IPS DF 19.7 (cell line): ENCODE measurements at places on chromosomes 7 and 10.

GRCh38 chr7:139422126-139422525, 61.3 kb downstream of the KLRG2 start:
- DNase-seq, result no peak

DNA sequence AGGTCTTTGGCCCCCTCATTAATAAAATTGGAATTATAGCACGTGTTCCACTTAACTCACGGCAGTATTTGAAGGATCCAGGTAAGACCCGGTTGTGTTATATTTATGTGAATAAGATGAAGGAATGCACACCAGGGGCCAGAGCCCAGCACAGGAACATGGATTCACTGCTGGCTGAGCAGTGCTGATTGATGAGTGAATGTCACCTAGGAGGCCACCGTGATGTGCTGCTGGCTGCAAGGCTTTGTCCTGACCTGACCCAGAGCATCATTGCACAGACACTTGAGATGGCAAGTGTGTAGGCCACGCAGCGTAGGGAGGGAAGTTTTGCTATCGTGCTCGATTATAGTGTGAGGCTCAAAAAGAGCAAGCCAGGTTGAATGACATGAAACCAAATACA, 350.7 kb upstream of the MGMT start:
- DNase-seq, result no peak

- DNase-seq, result no peak
Measured at GRCh38 chr10:34761453-34761852, 53.6 kb downstream of the PARD3 start.

- no peak for DNase-seq
Measured at GRCh38 chr7:141696348-141696747, 5.6 kb downstream of the DENND11 start.

- no peak for DNase-seq
Measured at GRCh38 chr7:20475756-20476155, 139.7 kb upstream of the ABCB5 start.
